ENCODE measurements at places on chromosomes 5 and 9. TPM values are rescaled to one million over a fixed set of nuclear protein-coding genes. Genes with fewer than 3 reads are reported as not detected.

Gene HEMGN
- total RNA-seq: not detected

Gene CNTLN
- total RNA-seq: 10.1 TPM

Gene PCDH1
- total RNA-seq: 0.77 TPM

Gene GABBR2
- total RNA-seq: 0.56 TPM

Gene SLC46A2
- not detected for total RNA-seq

Gene PRRX2
- 3.9 TPM for total RNA-seq

Gene NME5
- 1.7 TPM for total RNA-seq

Data from regular cardiac myocyte (primary cell).